ENCODE measurements at places on chromosomes 2 and 18. TPM values are rescaled to one million over a fixed set of nuclear protein-coding genes. Genes with fewer than 3 reads are reported as not detected.

GRCh38 chr2:201966691-201967438 lies 66.8 kb upstream of the FZD7 start:
- H3K27me3 ChIP-seq: no peaks in the 10 kb centered on the region
- no peaks in the 10 kb centered on the region for H3K4me1 ChIP-seq

DNA sequence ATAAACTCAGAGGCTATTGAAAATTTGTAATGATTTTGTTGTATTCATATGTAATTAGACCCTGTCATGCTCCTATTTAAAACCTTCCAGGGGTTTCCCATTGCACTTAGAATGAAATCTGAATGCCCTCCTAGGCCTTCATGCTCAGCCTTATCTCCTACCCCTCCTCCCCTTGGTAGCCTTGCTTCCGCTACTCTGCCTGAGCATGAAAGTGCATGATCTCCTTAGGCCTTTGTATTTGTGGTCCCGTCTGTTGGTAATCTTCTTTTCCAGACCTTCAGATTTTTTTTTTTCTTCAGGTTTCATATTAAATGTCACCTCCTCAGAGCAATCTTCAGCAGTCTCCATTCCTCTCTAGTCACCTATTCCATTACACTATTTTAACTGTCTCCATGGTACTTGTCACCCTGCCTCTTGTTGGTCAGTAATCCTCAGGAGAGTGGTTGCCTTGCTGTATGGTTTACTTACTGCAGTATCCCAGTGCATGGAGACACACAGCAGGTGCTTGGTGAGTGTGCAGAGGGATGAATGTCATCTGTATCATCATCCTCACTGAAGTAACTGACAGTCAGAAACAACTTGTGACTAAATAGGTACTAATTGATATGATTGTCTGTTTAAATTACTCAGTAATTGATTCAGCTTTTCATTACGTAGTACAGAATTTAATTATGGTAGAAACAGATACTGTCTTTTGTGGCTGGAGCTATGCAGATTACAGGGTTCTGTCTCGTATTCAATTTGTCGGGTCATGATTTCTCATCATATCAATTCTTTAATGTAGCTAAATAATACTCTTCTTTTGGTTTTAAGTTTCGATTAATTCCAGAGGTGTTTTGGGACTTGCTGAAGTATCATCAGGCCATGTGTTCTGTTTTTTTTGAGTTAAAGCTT lies 63.9 kb downstream of the PHLPP1 start:
- no peaks in the 10 kb centered on the region for H3K4me1 ChIP-seq
- DNase-seq: no peak
- H3K36me3 ChIP-seq: no peaks in the 10 kb centered on the region
- no peaks in the 10 kb centered on the region for H3K27me3 ChIP-seq
- no peak overlapping the region for H3K4me3 ChIP-seq

GRCh38 chr2:157312866-157313486 lies 12.6 kb downstream of the ERMN start:
- H3K27me3 ChIP-seq: no peaks in the 10 kb centered on the region
- no peak overlapping the region for H3K4me3 ChIP-seq
- no peaks in the 10 kb centered on the region for H3K36me3 ChIP-seq
- DNase-seq: no peak

The AGPS gene
- 17.2 TPM for total RNA-seq

DNA sequence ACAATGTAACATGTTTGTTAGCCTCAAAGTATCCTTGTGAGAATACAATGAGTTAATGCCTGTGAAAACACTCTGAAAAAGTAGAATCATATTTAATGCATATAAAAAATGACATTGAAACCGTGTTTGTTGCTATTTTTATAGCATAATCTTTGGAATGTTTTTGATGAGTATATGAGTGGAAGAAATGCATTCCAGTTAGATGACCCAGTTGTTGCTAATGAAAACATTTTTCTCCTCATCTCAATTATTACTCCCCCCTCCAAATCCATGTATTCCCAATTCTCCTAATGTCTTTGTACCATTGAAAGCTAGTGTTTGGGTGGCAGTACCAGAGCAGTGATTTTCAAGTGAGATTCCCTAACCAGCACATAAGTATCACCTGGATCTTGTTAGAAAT lies 67.1 kb upstream of the DSEL start:
- no peaks in the 10 kb centered on the region for H3K4me1 ChIP-seq
- H3K36me3 ChIP-seq: no peaks in the 10 kb centered on the region
- no peak for DNase-seq

The CTAGE1 gene
- total RNA-seq: 0.80 TPM

DNA sequence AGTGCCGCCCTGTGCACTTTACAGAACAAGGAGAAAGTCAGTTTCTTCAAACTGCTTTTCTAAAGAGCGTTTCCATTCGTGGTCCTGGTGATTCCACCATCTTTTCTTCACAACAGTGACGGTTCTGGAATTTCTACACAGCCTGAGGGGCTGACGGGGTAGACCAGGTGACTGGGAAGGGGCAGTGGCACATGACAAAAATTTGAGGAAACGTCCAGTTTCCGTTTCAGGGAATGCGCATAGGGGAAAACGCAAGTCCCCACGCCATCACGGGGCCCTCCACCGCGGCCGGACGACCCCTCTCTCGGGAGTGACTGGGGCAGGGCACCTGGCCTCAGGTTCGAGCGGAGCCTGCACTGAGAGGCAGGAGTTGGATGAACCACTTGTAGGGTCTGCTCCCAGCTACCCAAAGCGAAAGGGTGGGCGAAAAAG lies 980 bp upstream of the SPTBN1 start:
- no peaks in the 10 kb centered on the region for H3K36me3 ChIP-seq
- H3K27ac ChIP-seq: peak overlapping the region; percentile 94
- DNase-seq: peak; percentile 15
- no peaks in the 10 kb centered on the region for H3K27me3 ChIP-seq

The KCNE4 gene
- 1.0 TPM for total RNA-seq

GRCh38 chr2:121873864-121874263 lies 118.4 kb downstream of the TSN start:
- no peaks in the 10 kb centered on the region for H3K36me3 ChIP-seq
- DNase-seq: no peak
- no peak overlapping the region for H3K4me3 ChIP-seq
- no peak overlapping the region for H3K27ac ChIP-seq
- H3K27me3 ChIP-seq: no peaks in the 10 kb centered on the region

The HJURP gene
- total RNA-seq: 4.2 TPM

- H3K4me1 ChIP-seq: no peaks in the 10 kb centered on the region
- H3K27ac ChIP-seq: no peak overlapping the region
- no peaks in the 10 kb centered on the region for H3K27me3 ChIP-seq
- no peaks in the 10 kb centered on the region for H3K36me3 ChIP-seq
- H3K4me3 ChIP-seq: no peak overlapping the region
- DNase-seq: no peak
These were observed 26.8 kb downstream of the AAK1 start for GRCh38 chr2:69616755-69617154.

The TACR1 gene
- total RNA-seq: 4.2 TPM

DNA sequence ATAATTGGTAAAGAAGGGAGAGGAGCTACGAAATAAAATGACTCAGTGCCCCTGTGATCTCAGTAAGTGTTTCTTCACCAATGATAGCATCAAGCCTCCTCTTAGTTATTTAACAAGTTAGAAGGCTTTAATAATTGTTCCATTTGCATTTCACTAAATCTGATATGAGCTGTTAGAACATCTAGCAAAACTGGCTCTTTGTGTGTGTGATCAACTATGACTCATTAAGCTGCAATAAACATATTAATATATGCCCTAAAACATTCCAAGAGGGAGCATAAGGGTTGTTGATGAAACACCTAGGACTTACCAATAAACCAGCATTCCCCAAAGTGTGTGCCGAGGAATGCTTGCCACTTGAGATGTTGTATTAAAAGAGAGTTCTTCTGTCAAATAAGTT lies 115.2 kb downstream of the OSBPL6 start:
- H3K4me3 ChIP-seq: no peak overlapping the region
- no peak for DNase-seq
- H3K36me3 ChIP-seq: no peaks in the 10 kb centered on the region
- H3K4me1 ChIP-seq: no peaks in the 10 kb centered on the region
- no peaks in the 10 kb centered on the region for H3K27me3 ChIP-seq
- no peak overlapping the region for H3K27ac ChIP-seq

The MPP4 gene
- not detected for total RNA-seq

DNA sequence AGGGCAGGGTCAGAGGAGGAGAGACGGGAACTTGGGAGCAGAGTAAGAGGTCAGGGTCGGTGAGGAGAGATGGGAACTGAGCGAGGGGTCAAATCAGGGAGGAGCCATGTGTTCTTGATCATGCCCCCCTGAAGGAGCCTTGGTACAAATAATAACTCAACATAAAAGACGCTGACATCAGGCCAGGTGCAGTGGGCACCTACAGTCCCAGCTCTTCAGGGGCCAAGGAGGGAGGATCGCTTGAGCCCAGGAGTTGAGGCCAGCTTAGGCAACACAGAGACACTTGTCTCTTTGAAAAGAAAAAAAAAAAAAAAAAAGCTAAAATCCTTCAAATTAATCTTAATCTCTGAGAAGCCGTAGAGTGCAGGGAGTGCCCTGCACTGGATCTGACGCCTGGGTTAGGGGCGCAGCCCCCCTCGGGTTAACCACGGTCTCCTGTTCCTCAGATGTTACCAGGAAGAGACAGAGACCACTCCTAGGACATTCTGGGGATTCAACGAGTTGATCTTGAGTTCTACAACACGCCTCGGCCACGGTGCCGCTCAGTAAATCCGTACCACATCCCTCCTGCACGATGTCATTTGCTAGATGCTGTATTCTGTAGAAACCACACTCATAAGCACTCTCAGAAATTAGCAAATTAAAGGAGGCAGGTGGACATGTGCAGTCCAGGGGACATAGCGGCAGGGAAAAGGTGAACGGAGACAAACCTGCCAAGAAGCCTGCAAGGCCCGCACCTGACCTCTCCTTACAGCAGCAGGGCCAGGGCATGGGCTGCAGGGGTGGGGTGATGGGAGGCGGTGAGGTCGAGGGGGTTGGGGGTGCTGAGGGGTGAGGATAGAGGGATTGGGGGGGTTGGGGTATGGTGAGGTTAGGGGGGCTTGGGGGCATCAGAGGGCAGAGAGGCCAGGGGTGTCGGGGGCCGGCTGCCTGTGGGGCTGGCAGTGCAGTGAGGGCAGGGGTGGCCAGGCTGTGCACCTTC lies 29.2 kb downstream of the SLC66A2 start:
- no peak overlapping the region for H3K4me3 ChIP-seq
- H3K4me1 ChIP-seq: peaks cover 5% of the 10 kb centered on the region
- DNase-seq: no peak
- no peak overlapping the region for H3K27ac ChIP-seq
- no peaks in the 10 kb centered on the region for H3K36me3 ChIP-seq

The SALL3 gene
- 40.8 TPM for total RNA-seq

The YIPF4 gene
- 18.1 TPM for total RNA-seq

GRCh38 chr18:7723558-7723957 lies 156.4 kb downstream of the PTPRM start:
- H3K36me3 ChIP-seq: no peaks in the 10 kb centered on the region
- no peaks in the 10 kb centered on the region for H3K27me3 ChIP-seq
- H3K4me3 ChIP-seq: no peak overlapping the region
- H3K27ac ChIP-seq: no peak overlapping the region
- DNase-seq: no peak
- no peaks in the 10 kb centered on the region for H3K4me1 ChIP-seq

- H3K4me3 ChIP-seq: no peak overlapping the region
- no peaks in the 10 kb centered on the region for H3K27me3 ChIP-seq
- H3K36me3 ChIP-seq: no peaks in the 10 kb centered on the region
These were observed 12.7 kb upstream of the EFR3B start for GRCh38 chr2:25029183-25029554.

DNA sequence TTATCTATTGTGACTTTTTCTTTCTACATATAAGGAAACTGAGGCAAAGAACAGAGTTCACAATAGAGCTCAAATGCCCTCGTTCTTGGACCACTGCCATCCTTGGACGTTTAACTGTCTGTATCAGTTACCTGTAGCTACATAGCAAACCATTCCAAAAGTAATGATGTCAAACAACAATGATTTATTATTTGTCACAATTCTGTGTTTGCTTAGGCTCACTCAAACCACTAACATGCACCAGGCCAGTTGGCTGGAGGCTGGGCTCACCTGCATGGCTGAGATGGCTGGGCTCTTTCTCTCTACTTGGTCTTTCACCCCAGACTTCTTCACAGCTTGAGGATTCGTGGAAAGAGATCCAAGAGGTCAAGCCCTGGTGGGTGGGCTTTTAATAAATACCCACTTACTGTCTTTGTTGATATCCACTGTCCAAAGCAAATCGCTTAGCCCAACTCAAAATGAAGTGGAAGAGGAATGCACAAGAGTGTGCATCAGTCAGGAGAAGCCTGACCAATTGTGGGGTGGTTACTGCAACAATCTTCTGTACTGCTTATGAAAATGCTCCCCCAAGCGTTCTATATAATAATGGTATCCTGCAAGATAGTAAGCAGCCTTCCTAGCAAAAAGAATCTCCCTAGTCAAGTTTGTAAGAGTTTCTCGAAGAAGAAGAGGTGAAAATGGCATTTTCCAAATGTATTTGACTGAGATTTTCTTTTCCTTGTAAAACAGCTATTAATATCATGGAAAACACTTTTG lies 163.5 kb upstream of the NT5C1B start:
- no peak for DNase-seq
- no peaks in the 10 kb centered on the region for H3K36me3 ChIP-seq
- no peak overlapping the region for H3K27ac ChIP-seq
- H3K27me3 ChIP-seq: no peaks in the 10 kb centered on the region
- no peak overlapping the region for H3K4me3 ChIP-seq
- no peaks in the 10 kb centered on the region for H3K4me1 ChIP-seq

DNA sequence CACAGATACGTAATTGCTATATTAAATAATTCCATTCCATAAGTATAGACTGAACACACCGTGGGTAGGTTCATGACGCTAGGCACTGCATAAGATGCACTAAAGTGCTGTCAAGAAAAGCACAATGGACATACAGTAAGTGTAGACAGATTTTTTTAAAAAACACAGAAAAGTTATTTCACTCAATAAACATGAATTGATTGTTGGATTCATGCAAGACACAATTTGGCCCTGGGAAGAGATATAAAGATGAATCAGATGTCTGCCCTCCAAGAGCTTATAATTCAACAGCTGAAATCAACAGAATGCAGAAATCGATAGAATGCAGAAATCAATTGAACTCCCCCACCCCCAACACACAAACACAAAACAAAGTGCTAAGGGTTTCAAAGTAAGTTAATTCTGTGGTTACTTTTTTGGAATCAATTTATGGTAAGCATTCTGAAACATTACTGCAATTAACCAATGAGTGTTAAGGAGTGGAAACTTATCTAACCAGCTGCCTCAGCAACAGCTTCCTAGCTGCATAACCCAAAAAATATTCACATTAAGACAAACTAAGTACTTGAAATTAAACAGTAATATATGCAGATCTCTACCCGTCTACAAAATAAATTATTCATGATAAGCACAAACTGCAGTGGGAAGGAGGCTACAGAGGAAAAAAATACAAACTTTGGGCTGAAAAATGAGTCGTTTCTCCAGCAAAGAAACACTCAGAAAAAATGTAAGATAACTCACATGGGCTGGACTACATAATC lies 1.6 kb downstream of the NBAS start:
- peaks cover 7% of the 10 kb centered on the region for H3K4me1 ChIP-seq
- DNase-seq: no peak
- no peak overlapping the region for H3K27ac ChIP-seq

- H3K4me3 ChIP-seq: no peak overlapping the region
- no peak overlapping the region for H3K27ac ChIP-seq
- peaks cover 6% of the 10 kb centered on the region for H3K4me1 ChIP-seq
- H3K36me3 ChIP-seq: no peaks in the 10 kb centered on the region
- DNase-seq: no peak
These were observed 39.3 kb downstream of the PELI1 start for GRCh38 chr2:64104933-64105332.

- no peak overlapping the region for H3K4me3 ChIP-seq
- no peaks in the 10 kb centered on the region for H3K27me3 ChIP-seq
- H3K27ac ChIP-seq: no peak overlapping the region
- no peaks in the 10 kb centered on the region for H3K4me1 ChIP-seq
These were observed 67.1 kb upstream of the MSTN start for GRCh38 chr2:190129421-190130199.

Measured in prostate gland (tissue), 2 donors.